ENCODE measurements at places on chromosomes 7 and 10. TPM values are rescaled to one million over a fixed set of nuclear protein-coding genes. Genes with fewer than 3 reads are reported as not detected.

ARHGAP22 gene
- 4.0 TPM for total RNA-seq

DNA sequence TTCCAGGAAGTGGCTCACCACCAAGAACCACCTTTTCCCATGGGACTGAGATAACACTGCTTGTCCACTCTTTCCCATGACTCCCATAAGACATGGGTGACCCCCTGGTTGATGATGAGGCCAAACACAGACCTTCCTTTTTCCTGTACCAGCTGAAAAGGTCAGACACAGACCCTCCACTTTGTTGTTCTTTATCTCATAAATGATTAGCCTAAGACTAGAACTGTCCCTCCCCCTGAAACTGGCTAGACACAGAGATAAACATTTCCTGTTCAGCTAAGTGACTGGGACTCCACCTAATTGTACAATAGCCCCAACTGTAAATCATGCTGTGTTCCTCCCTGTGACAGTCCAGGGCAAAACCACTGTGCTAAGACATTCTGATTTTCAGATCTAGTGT, 8.2 kb upstream of the NRG3 start:
- no peak for DNase-seq

C10orf53 gene
- not detected for total RNA-seq

GRCh38 chr10:22674573-22674930, 39.8 kb downstream of the PIP4K2A start:
- no peak for DNase-seq

MKI67 gene
- 81.4 TPM for total RNA-seq

GRCh38 chr7:150417239-150417638, 33.2 kb upstream of the GIMAP8 start:
- DNase-seq, result no peak

GRCh38 chr10:3119796-3120459, 52.6 kb downstream of the PFKP start:
- DNase-seq, result peak; percentile 24

Data from MCF 10A (cell line).